Activated CD4-positive, CD25-positive, alpha-beta regulatory T cell (primary cell): ENCODE measurements at places on chromosomes 11 and 22.
A peak's percentile ranks its signal among the peaks of the same experiment; 100 is the strongest.

DNA sequence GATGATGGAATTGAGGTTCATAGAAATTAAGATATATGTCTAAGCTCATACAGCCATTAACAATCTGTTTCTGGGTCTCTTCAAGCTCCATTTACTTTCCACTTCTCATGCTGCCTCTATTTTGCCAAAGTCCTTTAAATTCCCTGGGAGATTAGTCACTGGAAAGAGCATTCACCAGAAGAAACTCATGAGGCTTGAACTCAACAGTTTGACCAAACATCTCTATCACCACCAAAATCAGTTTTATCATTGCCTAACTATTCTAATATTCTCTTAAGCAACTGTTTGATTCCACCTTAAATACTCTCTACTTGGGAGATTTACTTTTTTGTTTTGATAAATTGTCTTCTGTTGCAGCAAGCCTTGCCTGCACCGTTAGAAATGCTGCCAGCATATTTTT is 881.3 kb downstream of the KCNA4 start:
- DNase-seq, result no peak

GRCh38 chr11:68523743-68524142 is 63.2 kb downstream of the PPP6R3 start:
- DNase-seq, result no peak

DNA sequence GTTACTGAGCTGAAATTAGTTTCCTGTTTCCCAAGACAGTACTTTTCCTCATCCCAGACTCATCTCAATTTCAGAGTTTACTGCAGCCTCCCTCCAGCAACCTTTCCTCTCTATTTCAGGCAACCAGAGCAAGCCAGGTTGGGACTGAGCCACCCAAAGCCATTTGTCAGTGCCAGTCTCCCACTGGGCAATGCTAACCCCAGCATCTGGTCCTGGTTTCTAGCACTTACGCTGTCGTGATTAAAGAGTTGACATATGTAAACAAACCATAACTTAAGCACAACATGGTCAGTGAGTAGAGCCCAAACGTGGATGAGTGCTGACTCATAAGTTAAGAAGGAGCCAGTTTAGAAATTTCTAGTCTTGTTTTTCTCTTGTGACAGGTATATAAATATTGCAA is 119.6 kb upstream of the BLID start:
- no peak for DNase-seq

DNA sequence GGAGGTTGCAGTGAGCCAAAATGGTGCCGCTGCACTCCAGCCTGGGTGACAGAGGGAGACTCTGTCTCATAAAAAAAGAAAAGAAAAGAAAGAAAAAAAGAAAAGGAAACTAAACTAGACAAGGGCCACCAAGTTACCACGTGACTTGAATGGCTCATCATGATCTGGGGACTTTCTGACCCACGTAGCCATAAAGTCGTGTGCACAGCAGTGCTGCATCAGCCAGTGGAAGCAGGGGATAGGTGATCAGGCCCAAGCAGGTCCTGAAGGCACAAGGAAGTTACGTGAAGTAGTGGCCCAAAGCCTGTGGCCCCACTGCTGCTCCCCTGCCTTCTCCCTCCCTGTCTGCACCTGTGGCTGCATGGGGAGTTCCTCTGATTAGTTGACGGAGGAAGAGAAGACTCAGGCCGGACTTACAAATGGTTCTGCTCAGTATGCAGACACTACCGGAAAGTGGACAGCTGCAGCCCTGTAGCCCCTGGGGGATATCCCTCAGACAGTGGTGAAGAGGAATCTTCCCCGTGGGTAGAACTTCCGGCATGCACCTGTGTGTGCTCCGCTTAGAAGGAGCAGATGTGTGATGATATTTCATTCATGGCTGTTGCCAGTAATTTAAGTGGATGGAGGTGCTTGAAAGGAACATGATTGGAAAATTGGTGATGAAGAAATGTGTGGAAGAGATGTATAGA is 18.2 kb upstream of the CD81 start:
- DNase-seq, result no peak

- DNase-seq, result no peak
Measured at GRCh38 chr11:85359859-85360258, 267.3 kb downstream of the DLG2 start.

- no peak for DNase-seq
Measured at GRCh38 chr11:75900848-75901247, 85.8 kb downstream of the UVRAG start.

GRCh38 chr11:10973416-10973815 is 115.6 kb upstream of the ZBED5 start:
- no peak for DNase-seq

DNA sequence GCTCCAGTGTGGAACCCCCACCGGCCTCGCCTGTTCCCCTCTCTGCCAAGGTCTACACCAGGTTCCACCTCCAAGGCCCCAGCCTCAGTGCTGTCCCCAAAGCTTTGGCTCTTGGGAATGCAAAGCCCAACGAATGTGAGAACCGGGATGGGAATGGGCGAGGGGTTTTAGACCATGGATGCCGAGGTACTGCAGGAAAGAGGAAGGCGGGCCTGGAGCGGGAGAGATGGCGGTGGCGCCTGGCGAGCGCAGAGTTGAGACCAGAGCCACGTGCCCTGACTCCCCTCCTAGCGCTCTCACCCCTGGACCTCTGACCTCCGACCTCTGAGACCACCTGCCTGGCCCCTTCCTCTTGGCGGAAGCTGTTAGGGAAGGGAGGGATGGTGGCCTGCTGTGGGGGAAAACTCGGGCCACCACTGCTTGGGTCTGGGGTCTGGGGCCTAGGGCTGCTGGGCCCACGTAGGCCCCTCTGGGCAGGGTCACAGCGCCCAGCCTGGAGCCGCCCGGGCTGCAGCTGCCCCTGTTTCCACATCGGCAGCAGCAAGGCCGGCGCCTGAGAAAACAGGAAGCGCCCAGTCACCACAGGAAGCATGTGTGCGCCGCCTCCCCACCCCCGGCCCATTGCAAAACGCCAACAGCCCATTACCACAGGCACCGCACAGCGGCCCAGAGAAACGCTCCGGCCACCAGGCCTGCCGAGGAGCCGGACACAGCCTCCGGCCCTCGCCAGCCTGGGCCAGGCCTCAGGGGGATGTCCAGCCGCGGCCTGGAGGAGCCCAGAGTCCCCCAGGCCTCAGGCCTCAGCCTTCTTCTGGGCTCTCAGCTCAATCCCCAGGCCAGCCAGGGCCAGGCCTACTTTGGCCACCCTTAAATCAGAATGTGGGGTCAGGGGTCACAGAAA is 13.8 kb upstream of the SLC39A13 start:
- DNase-seq, result peak; percentile 53
